ENCODE measurements at places on chromosomes 7 and 10.

DNA sequence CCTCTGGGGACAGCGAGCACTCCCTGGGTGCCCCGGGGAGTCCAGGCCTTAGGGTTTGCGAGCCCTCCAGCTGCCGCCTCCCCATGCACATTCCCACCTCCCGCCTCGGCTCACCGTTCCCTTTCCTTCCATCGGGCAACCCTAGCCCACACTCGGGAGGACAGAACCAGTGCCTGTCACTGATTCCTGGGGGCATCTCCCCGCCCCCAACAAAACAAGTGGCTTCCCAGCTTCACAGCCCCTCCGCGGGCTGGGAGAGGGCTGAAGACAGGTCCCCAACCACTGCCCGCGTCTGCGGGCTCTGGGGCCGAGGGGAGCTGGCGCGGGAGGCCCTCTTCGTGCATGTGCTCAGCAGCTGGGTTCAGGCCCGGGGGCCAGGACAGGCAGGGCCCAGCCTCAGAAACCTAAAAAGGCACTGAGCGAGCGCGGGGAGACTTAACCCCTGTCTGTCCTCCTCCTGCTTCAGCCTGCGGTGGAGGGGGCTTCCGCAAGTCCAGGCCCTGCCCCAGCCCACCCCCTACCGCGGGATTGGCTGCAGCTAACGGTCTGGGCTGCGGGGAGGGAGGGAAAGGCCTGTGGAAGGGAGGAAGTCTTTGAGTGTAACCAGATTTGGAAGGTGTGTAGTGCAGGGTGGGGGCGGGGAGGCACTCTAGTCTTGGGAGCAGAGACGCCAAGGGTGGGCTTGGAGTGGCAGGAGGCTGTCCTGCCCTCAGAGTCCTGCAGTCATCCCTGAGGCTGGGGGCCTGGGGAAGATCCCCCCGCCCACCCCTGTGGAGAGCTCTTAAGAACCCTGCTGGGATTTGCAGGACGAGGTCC is 1.2 kb downstream of the FLNC start:
- no peak for DNase-seq

- no peak for DNase-seq
These were observed 27.8 kb downstream of the DENND10 start for GRCh38 chr10:119131512-119132240.

DNA sequence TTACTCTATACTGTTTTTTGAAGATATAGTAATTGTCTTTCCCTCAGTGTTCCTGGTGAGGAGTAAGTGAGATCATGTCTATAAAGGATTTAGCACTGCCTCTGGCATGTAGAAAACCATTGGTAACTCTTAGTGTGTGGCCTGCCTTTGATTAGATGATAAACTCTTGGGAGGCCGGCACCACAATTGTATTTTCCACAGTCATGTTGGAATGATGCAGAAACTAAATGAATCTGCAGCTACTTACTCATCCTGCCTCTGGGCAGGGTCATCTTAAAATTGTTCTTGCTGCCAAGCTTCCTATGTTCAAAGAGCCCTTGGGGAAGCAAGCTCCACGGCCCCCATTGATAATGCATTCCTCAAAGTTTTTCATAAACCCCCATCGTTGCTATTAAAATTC is 204.6 kb downstream of the ANKRD7 start:
- no peak for DNase-seq

DNA sequence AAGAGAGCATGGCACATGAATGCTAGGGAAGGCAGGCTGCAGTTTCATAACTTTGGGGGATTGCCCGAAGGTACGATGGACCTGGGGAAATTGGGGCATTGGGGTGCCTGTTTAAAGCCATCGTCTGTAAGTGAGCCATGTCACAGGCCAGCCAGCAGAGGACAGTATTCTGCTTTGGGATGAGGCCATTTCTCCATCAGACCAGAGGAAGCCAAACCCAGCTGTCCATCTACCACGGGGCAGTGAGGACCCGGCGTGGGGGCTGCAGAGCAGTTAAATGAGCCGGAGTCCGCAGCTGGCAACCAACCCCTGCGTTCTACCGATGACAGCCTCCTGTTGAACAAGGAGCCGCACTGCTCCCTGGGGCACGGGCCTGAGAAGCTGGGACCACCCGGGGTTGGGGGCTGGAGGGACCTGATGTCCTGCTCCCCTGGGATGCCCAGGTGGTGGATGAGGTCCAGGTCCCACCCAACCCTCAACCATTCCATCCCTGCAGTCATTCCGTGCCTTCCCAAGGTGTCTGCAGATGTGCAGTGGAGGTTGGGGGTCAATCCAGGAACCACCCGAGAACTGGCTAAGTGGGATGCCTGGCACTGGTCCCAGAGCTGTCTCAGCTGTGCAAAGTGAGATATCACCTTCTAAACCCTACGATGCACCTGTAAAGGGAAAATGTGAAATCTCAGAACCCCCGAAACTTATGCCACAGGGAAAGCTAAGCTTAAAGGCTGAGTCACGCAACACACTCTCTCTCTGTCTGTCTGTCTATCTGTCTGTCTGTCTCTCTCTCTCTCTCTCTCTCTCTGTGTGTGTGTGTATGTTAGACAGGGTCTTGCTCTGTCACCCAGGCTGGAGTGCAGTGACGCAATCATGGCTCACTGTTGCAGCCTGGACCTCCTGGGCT is 12.1 kb upstream of the RHBDD2 start:
- peak; percentile 56 for DNase-seq

GRCh38 chr7:127738859-127739258 is 86.9 kb downstream of the SND1 start:
- DNase-seq, result no peak

DNA sequence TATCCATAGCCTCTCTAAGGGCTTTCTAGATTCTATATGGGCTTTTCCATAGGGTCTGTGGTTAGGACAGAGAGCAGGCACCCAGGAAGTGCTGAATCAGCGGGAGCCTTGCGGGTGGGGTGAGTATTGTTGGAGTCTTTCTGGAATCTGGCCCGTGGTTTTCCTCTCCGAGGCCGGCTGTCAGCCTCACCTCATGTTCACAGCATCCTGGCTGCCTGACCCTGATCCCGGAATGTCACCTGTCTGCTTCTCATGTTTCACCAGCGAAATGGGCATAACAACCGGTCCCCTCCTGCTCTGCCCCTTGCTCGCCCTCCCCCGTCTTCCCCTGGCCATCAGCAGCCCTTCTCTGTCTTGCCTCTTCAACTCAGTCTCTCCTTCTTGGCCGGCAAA is 36.5 kb downstream of the DDIT4 start:
- peak; percentile 4 for DNase-seq

GRCh38 chr7:37973915-37974314 is 53.5 kb downstream of the EPDR1 start:
- no peak for DNase-seq

DNA sequence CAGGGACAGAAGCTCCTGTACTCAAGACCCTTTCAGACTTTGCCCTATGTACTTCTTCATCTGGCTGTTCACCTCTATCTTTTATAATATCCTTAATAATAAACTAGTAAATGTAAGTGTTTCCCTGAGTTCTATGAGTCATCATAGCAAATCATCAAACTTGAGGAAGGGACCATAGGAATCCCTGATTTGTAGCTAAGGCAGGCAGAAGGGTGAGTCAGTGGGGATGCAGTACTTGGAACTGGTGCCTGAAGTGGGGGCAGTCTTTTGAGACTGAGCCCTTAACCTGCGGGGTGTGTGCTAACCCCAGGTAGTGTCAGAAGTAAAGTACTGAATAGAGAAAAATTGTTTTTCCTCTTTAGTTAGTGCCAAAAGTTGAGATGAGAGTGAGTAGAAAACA is 6.2 kb upstream of the TMEM243 start:
- no peak for DNase-seq

DNA sequence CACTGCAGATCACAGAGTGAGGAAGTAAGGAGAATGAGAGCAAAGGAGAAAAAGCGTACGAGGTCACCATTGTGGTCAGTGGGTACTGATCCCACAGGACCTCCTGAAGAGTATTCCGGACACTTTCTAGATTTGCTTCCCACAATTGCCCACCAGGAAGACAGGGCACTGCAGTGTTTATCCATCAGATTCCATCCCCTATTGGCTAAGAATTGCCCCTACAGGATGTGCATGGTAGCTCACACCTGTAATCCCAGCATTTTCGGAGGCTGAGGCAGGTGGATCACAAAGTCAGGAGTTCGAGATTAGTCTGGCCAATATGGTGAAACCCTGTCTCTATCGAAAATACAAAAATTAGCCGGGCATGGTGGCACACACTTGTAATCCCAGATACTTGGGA is 5.3 kb upstream of the FHIP2A start:
- DNase-seq, result no peak

DNA sequence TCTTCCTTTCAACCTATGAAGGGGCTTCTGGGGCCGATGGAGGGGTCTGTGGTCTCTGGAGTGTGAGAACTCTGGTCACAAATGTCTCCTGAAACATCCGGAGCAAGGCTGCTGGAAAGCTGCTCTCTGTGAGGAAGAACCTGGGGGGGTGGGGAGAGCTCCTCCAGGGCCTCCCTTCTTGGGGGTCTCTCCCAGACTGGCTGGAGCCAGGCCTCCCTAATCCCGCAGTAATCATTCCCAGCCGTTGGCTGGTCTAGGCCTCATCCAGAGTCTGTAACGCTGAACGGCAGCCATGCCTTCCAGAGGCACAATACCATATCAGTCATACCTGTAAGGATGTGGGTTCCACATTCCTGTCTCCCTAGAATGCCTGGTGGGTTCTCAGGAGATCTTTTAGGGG is 4.4 kb upstream of the LZTS2 start:
- DNase-seq, result no peak

DNA sequence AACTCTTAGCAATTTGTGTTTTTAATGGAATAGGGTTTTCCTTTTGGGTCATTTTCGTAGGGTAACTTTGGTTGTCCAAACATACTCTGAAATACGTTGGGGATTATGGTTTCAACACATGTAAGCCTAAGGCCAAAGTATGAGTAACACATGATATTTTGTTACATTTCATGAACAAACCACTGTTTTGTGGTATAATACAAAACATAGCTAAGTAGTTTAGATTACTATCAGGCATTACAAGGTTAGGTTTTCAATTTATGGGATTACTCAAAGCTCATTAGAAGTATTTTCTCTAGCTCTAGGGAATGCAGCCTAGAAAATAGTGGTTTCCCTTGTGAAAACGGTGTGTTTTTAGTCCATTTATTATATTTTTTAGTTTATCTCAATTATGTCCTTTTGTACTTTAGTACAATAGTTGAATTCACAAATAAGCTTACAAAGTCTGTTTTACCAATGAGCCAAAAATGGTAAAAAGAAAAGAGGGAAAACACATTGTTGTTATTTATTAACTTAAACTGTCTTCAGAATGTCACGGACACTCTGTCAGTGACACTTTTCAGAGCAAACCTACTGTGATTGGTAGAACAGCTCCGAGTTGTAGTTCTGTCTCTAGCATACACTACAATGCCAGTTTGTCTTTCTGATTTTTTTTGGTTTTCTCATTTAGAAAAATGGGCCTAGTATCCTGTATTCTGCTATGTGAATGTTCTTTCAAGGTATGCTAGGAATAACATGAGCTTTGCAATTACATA is 473.7 kb downstream of the SUGCT start:
- DNase-seq, result no peak

DNA sequence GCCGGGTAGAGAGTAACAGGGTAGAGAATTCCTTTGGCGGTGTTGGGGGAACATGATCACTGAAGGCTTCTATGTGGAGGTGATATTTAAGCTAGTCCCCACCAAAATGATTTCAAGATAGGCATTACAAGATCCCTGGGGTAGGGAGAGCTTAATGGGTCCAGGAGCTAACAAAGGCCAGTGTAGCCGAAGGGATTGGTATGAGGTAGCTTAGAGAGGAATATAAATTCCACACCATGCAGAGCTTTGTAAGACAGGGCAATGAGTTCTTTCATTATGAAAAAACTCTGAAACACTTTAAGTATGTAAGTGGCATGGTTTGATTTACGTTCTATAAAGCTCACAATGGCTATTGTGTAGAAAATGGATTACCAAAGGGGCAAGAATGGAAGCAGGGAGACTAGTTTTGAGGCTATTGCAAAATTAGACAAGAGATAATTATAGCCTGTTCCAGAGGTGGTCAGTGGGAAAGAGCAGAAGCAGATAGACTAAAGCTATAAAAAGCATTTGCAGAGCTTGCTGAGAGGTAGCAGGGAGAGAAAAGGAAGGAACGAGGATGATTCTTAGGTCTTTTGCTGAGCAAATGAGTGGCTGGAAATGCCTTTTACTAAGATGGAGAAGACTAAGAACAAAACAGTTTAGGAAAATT is 119.7 kb upstream of the SLC25A13 start:
- no peak for DNase-seq

- no peak for DNase-seq
These were observed 15.4 kb downstream of the PTEN start for GRCh38 chr10:87878664-87879459.
